Left colon (tissue), 2 donors: ENCODE measurements at places on chromosomes 6 and 20. TPM values are rescaled to one million over a fixed set of nuclear protein-coding genes. Genes with fewer than 3 reads are reported as not detected.

- DNase-seq, result no peak
Observed at GRCh38 chr20:56420940-56421688, 9.1 kb downstream of the CASS4 start.

- no peak for DNase-seq
Observed at GRCh38 chr6:2157441-2158127, 87.8 kb downstream of the GMDS start.

DNA sequence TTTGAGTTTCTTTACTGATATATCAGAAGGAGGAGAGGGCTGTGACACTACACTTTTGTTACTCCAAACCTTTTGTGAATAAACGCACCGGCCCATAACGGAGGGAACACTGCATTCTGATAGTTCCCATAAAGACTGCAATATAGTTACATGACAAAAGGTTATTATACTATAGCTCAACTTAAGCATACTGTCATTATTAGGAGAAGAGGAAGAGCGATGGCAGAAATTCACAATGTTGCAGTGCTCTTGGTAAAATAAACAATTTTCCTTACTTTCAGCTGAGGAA, 2.3 kb upstream of the PDE10A start:
- DNase-seq, result no peak

- DNase-seq, result no peak
Observed at GRCh38 chr6:52548353-52548713, 28.5 kb downstream of the TRAM2 start.

The KHDC1 gene
- total RNA-seq, result 1.0 TPM

The TMEM217 gene
- 4.0 TPM for total RNA-seq
